ENCODE measurements at places on chromosomes 11 and 22. TPM values are rescaled to one million over a fixed set of nuclear protein-coding genes. Genes with fewer than 3 reads are reported as not detected.

- no peak for DNase-seq
These were observed 227.4 kb upstream of the FAT3 start for GRCh38 chr11:91997226-91997625.

- DNase-seq: no peak
These were observed 938 bp downstream of the SAA4 start for GRCh38 chr11:18235394-18236334.

GRCh38 chr11:75664389-75664788, 4.4 kb downstream of the MAP6 start:
- DNase-seq: no peak

UPB1 gene
- not detected for total RNA-seq

DNA sequence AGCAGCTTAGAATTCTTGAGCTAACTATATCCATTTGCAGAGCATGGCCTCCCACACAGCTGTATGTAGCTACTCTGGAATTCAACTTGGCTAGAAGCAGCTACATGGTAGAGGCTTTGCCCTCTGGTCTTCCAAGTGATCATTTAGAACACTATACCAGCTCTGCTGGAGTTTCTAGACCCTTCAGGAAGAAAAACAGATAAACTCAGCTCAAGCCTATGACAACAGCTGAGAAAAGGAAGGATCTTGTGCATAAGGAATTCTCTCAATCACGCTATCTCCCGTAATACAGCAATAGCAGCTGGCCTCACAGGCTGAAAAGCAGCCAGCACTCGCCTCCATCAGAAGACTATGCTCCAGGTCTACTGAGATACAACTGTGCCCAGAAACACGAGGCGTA, 50.6 kb upstream of the APOA1 start:
- DNase-seq: no peak

DNA sequence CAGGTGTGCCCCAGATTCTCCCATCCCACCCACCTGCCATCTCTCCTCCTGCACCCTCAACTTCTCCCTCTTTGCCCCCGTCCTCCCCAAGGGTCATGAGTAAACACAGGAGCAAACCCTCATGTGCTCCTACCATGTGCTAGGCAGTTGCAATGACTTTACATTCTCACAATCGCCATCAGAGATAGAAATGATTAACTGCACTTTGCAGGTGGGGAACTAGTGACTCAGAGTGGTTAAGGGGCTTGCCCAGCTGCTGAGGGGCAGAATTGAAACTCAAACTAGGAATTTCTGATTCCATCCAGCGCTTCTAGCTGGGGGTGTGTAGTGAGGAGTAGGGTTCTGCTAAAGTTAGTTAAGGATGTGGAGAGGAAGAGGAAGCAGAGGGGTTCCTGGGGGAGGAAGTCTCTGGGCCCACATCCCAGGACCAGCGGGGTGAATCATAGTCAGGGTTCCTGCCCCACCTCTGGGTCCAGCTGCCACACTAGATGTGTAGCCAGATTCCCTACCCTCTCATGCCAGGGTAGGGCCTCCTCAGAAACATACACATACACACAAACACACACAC, 16.0 kb upstream of the PRG2 start:
- peak; percentile 68 for DNase-seq

- DNase-seq: no peak
These were observed 1.2 kb downstream of the CASP1 start for GRCh38 chr11:105033781-105034180.

- no peak for DNase-seq
These were observed 55.0 kb downstream of the MICAL2 start for GRCh38 chr11:12165237-12165875.
